ENCODE measurements at places on chromosomes 11 and 22.

DNA sequence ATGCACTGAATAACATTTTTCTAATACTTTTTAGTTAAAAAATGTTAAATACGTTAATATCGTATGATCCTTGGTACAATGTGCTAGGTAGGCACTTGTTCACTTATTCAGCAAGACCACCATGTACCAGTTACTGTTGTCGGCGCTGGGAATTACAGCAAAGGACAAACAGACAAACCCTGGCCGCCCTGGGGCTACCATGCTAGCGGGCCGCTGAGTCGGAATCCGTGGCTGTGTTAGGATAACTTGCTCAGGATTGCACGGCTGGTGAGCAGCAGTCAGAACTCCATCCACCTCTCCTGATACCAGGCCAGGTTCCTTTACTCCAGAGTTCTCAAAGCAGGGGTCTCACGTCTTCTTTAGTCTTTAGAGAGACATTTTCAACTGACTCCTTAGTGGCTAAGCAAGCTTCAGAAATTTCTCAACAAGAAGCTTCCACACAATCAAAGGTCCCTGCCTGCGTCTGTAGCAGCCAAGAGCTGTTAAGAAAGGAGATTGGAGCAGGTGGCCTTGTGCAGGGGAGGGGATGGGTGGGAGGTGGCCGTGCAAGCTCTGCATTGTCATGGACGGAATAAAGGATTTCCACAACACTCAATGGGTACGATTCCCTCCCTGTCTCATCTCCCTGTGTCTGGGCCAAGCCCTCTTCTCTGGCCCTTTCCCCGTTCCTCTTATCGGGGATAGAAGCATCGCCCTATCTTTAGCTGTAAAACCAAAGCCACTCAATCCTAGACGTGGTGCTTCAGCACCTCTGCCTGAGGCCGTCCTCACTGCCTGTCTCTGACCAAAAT is 39.8 kb upstream of the NNMT start:
- DNase-seq, result no peak

DNA sequence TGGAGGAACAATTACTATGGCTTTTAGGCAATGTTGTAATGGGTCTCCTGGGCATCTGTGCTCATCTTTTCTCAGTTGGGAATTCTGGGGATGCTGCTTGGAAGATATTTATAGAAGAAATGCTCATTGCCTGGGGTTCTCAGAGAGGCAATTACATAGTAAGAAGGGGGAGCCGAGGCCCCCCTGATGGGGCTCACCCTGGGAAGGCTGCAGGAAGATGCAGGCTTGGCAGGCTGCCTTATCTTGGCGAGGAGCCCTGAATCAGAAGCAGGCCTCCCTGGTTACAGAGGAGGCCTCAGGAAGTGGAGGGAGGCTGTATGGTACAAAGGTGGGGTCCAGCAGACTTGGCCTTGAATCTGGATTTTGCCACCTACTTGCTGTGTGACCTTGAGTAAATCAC is 60.6 kb upstream of the CRYBB3 start:
- DNase-seq, result no peak

- no peak for DNase-seq
These were observed 75.1 kb upstream of the ARFGAP3 start for GRCh38 chr22:42932197-42932519.

DNA sequence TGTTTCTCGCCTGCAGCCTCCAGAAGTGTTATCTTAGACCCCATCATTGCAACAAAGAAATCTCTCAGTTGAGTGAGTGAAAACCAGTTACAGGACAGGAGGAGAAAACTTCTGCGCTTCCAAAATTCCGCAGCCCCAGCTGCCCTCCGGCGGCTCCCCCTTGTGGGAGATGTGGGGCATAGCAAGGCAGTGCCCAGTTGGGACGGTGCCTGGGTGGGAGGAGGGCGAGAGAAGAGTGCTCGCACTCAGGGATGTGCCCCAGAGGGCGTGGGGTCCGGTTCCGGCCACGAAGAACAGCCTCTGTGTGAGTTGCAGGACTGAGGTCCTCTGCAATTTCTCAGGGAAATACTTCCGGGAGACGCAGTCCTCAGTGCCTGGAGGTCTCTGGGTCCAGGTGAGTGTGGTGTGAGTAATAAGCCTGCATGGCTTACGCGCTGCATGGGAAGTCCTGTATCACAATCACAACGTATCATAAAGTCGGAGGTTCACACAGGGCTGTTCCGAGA is 87.0 kb upstream of the BLID start:
- no peak for DNase-seq

DNA sequence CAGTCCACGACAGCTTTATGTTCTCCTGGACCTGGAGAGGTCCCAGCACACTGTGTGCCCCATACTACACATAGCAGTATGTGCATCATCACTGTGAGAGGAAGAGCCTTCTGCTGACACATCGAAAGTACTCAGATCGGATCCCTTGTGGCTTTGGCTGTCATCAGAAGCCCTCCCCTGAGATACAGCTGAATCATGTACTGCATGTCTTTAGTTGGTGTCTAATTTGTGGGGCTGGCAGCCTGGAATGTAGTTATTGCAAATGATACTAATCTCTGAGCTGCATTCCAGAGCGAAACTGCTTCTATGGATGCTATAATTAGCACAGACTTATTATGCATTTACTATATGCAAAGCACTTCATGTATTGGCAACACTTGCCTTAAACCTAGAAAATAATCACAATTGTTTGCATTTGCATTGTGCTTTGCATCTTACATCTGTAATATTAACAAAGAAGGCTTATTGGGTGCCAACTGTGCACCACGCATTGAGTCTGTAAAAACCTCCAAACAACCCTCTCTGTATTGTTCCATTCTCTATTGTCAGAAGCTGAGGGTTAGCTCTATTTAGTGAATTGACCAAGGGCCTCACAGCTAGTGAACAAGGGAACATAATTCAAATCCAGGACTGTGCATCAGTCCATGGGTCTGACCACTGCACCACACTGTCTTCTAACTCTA is 89.2 kb upstream of the CRTAM start:
- no peak for DNase-seq

GRCh38 chr11:113240389-113240788 is 74.0 kb upstream of the TTC12 start:
- DNase-seq, result no peak

GRCh38 chr11:88174709-88175568 is at the start of gene RAB38:
Gene RAB38, minus strand, starts transcription at chr11:88175443. Its CDS starts 59 bp downstream, at chr11:88175384.
- no peak for DNase-seq

DNA sequence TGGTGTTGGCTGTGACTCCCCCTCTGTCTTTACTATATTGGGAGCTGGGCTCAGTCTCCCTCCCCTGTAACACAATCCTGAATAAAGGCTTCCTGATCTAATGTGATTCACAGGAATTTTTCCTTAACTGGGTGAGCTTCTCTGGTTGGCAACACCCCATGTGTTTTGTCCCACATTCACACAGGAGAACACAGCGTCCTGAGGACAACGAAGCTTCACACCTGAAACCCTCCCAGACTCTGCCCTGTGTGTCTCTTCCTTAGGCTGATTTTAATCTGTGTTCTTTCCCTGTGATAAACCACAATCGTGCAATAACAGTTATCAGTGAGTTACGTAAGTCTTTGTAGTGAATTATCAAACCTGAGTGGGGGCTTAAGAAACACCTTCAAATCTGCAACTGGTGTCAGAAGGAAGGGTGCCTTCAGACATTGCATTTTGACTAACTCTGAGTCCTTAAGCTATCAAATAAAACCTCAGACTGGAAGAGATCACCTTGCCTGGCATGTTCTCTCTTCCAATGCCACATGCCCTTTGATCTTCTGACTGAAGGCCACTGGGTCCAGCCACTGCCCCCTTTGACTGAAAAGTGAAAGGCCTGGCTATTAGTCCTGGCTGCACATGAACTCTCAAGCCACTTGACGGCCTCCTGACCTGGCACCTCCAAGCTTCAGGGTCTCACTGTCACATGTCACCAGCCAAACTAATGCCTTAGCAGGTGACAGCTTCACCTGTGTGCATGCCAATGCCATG is 17.3 kb downstream of the APOL3 start:
- DNase-seq, result no peak

- DNase-seq, result no peak
These were observed 83.6 kb upstream of the CRTAM start for GRCh38 chr11:122754553-122755322.

- no peak for DNase-seq
These were observed 102.4 kb upstream of the TIMP3 start for GRCh38 chr22:32699001-32699582.

GRCh38 chr11:79342236-79342635 is 98.6 kb downstream of the TENM4 start:
- DNase-seq, result no peak

- no peak for DNase-seq
These were observed 15.0 kb downstream of the PLCB3 start for GRCh38 chr11:64266339-64266738.

- no peak for DNase-seq
These were observed 2.9 kb downstream of the AMBRA1 start for GRCh38 chr11:46590740-46591605.

GRCh38 chr11:60767388-60767811 is 10.7 kb downstream of the MS4A15 start:
- DNase-seq, result no peak

DNA sequence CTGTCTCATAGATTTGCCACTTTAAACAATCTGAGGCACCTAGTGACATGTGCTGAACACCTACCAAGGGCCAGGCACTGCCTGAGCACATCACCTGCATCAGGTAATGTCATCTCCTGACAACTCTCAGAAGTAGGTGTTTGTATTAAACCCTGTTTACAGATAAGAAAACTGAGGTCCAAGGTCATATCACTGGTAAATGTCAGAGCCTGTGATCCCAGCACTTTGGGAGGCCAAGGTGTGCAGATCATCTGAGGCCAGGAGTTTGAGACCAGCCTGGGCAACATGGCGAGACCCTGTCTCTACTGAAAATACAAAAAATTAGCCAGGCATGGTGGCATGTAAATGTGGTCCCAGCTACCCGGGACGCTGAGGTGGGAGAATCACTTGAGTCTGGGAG is 39.1 kb upstream of the ACCSL start:
- DNase-seq, result no peak

GRCh38 chr11:33116535-33116934 is 44.7 kb downstream of the CSTF3 start:
- DNase-seq, result no peak

DNA sequence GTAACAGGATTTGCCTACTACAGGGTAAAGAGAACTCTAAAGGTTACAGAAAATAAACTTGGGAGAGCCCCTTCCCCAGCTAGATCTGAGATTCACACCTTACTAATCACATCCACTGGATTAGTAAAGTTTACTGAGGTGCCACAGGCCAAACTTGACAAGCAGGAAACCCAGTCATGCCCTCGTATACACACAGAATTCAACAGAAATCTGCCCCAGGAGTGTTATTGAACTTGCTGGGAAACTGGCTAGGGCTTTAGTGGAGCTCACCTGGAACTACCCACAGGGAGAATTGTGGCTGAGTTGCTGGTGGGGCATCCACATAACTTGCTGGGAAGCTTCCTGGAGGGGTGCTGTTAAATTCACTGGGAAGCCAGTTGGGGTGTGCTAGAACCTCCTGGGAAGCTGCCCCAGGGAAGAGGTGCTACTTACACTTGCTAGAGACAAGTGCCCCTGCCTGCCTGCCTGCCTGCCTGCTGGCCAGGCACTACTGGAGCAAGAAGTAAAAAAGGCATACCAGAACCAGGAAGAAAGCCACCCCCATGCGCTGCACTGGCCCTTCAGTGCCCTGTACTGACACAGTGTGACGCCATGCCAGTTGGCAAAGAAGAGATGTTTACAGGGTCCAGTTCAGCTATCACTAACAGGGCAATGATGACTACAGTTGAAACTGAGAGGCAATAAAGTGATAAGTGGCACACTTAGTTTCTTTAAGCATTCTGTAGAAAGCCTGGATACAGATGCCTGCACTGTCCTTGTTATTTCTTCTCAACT is 106.5 kb downstream of the ALX4 start:
- no peak for DNase-seq

DNA sequence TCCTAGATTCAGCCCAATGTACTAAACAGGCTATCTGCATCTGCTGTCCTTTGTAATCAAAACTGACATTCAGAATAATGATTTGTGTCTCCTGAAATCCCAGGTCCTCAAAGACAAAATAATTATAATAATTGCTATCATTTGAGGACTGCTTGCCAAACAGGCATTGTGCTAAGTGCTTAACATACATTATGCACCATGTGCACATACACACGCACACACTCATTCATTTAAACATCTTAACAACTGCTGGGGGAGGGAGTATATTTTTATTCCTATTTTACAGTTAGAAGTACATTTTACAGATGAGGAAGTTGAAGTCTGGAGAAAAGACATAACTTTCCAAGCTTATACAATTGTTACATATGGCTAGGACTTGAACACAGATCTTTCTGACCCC is 308.0 kb upstream of the ZC3H12C start:
- no peak for DNase-seq

DNA sequence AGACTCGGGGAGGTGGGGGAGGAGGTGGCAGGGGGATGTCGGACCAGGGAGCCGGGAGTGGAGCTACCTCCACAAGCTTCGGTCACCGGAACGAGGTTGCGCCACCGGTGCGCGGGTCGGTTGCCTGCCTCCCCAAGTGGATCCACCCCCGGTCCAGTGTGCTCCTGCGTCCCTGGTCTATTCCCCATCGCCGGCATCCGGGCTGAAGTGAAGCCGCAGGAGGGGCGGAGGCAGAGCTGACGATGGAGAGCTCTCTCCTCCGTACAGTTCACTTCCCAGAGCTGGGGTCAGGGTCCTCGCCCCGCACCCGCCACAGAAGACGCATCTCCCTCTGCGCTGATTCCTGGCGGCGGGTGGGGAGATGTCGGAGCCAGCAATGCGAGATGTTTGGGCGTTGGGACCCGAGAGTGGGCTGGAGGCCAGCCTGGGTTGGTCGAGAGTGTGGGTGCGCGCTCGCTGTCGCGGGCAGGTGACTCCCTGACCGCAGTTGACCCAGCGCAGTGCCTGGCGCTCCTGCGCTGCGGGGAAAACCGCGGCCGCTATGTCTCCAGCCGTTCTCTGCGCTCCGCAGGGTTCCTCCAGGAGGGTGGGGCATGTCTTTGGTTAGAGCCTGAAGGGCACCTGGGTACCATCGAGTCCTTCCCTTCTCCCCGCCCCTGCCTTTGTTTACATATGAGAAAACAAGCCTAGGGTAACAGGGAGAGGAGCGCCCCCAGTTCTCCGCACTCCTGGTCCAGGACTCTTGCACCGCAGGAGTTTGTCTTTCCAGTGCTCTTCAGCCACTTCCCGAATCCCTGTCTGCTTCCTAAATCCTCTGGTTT is 1.7 kb downstream of the C11orf96 start:
- no peak for DNase-seq

DNA sequence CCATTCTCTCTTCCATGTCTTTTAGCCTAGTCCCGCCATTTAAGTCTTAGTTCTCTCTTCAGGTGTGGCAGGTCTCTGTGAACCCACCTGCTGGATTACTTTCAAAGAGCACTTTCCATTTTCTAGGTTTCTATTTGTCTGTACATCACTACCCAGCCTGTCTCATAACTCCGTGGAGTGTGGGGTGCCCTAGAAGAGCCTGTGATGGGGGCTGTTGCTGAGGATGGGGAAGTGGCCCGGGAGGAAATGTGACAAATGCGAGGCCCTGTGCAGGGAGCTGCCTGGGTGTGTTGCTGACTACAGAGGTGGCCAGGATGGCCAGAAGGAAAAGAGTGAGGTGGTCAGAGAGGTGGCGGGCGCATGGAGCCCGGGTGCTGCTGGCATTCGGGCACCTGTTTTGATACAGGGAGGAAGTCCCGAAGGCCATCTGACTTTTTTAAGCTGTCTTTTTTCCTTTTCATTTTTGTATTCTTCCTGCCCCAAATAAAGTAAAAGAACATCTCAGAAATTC is 10.7 kb downstream of the DGCR8 start:
- DNase-seq, result no peak
